Activated T-helper 1 cell treated with anti-CD3 and anti-CD28 coated beads, Interleukin-12 subunit alpha, Interleukin-12 subunit beta, Interleukin-2, Interleukin-4 antibody, amounts not matched to agents 30 ng/mL and 10 ng/mL and 1 ng/mL, durations not matched to agents 14 hours and 24 hours and 36 hours (primary cell): ENCODE measurements at places on chromosomes 12 and 14.

DNA sequence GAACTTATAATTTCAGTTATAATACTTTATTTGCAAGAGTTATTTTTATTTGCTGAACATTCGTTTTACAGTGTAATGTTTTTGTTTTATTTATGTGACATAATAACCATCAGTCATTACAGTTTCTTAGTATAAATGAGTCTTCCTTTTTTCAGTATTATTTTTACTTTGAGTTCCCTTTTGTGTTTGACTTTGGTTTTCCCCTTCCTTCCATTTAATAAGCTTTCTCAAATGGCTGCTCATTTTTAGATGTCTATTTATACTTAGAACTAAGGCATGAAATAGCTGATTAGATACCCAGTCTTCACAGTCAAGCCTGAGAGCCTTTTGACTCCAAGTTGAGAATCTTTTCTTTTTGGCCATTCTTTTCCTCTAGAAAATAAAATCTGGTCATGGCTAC lies 404.5 kb downstream of the LRFN5 start:
- DNase-seq = no peak

- no peak for DNase-seq
Measured at GRCh38 chr12:12466157-12466556, 96.5 kb downstream of the DUSP16 start.

GRCh38 chr12:69412655-69413054 lies 53.1 kb downstream of the YEATS4 start:
- no peak for DNase-seq

- DNase-seq = no peak
Measured at GRCh38 chr12:11855983-11856374, 206.5 kb downstream of the ETV6 start.

DNA sequence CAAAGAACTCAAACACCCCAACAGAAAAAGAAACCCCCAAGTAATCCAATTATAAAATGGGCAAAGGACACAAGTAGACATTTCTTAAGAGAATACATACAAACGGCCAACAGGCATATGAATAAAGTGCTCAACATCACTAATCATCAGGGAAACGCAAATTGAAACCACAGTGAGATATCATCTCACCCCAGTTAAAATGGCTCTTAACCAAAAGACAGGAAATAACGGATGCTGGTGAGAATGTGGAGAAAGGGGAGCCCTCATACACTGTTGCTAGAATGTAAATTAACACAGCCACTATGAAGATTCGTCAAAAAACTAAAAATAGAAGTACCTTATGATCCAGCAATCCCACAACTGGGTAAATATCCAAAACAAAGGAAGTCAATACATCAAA lies 52.4 kb downstream of the CLMN start:
- no peak for DNase-seq

GRCh38 chr14:73465823-73466532 lies 7.6 kb upstream of the NUMB start:
- no peak for DNase-seq

DNA sequence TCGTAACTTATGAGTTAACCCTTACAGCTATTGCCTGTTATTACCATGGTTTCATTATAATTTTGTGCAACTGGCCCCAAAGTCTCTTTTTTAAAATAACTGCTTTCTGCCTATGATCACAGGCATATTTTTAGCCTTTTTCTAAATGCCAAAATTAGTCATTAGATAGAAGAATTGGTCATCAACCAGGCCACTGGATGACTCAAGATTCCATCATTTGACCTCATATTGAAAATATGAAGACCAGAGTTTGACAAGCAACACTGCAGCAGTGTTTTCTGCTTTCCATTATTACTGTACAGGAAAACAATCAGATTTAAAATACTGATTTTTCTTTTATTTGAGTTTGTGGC lies 54.7 kb upstream of the OTOGL start:
- DNase-seq = no peak

GRCh38 chr12:58148405-58148804 lies 207.0 kb downstream of the ATP23 start:
- DNase-seq = no peak

- DNase-seq = no peak
Measured at GRCh38 chr14:85308531-85309300, 221.2 kb upstream of the FLRT2 start.

GRCh38 chr14:38184132-38184531 lies 23.6 kb upstream of the SSTR1 start:
- no peak for DNase-seq

DNA sequence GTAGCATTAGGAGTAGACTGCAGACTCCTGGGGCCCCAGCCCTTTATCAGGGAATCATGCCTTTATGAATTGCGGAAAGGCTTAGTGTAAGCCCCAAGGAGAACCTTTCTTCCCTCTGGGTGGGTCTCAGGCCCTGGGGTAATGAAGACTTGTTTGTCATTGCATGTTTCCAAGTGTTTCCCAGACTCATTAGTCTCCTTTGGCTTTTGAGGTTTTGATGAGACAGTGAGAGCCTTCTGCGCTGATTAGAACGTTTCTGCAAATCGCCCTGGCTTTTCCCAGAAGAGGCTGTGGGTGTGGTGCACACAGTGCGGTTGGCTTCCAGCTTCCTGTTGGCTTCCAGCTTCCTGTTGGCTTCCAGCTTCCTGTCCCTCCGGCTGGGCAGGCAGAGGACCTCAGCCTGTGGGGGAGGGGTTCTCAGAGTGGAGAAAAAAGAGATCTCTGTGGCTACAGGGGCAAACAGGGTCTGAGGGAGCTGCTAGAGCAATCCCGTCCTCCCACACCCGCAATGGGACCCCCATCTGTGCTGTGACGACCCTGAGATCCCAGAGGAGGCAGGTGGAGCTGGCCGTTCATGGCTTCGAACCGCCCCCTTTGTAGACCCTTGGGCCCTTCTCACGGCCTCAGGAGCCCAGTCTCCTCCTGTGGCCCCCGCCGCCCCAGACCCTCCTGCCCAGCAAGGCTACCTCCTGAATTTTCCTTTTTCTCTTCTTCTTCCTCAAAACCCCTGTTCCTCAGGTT lies 42.1 kb downstream of the GPR68 start:
- DNase-seq = no peak

DNA sequence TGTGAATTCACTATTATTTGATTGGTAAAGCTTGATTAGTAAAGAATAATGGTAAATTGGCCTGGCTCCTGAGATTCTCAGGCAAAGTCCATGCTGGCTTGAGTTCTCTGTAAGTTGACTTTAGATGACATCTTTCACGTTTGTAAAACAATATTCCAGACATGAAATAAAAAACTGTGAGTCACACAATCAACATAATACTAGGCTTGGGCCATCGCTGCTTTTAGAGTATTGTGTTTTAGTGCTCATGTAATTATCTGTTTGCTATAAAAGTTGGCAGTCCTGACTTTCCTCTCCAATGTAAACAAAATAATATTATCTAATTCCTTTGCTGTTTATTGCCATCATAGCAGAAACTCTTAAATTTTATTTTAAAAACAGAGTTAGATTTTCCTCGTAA lies 3.9 kb upstream of the TBC1D30 start:
- no peak for DNase-seq

GRCh38 chr12:15276088-15276698 lies 46.1 kb upstream of the PTPRO start:
- DNase-seq = no peak

DNA sequence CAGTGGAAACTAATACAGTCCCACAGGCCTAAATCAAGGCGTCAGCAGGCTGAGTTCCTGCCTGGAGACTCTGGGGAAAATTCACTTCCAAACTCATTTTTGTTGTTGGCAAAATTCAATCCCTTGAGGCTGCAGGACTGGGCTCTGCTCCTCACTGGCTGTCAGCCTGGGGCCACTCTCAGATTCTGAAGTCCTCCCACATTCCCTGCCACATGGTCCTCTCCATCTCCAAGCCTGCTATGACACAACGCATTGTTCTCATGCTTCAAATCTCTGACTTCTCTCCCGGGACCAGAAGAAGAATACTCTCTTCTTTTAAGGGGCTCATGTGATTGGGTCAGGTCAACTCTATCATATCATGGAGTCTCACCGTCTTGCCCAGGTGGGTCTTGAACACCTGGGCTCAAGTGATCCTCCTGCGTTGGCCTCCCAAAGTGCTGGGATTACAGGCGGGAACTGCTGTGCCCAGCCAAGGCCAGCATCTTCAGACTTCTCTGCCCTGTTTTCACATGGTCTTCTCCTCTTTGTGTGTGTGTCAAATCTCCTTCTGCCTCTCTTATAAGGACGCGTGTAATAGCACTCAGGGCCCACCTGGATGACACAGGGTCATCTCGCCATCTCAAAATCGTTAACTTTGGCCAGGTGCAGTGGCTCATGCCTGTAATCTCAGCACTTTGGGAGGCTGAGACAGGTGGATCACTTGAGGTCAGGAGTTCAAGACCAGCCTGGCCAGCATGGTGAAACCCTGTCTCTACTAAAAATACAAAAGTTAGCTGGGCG lies 9.7 kb downstream of the P2RX7 start:
- DNase-seq = no peak

GRCh38 chr12:76375470-76375869 lies 27.3 kb upstream of the BBS10 start:
- DNase-seq = no peak

- DNase-seq = no peak
Measured at GRCh38 chr14:73613419-73613963, 1.2 kb downstream of the ACOT6 start.

DNA sequence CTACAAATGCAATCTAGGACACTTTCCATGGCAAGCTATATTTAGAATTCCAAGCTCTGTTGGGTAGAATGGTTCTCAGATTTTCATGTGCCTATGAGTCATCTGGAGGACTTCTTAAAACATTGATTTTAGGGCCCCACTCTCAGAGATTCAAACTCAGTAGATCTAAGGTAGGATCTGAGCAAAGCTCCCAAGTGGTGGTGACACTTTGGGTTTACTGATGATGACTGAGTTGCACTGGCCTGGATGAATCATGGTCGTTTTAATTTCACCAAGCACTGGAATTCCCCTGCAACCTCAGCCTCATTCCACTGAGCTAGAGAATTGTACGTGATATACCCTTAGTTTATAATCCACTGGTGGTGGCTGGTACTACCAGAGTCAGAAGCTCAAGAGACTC lies 86.5 kb downstream of the PPM1H start:
- DNase-seq = no peak

DNA sequence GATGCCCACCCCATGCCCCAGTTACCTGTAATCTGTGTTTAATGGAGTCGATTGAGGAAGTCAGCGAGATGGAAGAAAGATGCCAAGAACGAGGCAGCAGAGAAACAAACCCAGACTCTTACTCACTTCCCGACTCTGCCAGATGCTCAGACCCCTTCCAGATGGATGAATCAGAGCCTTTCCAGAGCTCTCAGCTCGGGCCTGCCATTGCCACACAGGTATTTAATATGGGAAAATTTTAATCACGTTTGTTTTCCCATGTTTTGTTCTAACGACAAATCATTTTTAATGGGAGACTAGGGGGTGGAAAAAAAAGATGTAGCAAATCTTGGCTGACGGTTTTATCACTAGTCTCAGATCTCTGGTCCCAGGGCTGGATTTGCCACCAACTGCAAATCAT lies 72.5 kb upstream of the SRRM4 start:
- DNase-seq = no peak

GRCh38 chr12:78787576-78787975 lies 77.0 kb upstream of the SYT1 start:
- no peak for DNase-seq

DNA sequence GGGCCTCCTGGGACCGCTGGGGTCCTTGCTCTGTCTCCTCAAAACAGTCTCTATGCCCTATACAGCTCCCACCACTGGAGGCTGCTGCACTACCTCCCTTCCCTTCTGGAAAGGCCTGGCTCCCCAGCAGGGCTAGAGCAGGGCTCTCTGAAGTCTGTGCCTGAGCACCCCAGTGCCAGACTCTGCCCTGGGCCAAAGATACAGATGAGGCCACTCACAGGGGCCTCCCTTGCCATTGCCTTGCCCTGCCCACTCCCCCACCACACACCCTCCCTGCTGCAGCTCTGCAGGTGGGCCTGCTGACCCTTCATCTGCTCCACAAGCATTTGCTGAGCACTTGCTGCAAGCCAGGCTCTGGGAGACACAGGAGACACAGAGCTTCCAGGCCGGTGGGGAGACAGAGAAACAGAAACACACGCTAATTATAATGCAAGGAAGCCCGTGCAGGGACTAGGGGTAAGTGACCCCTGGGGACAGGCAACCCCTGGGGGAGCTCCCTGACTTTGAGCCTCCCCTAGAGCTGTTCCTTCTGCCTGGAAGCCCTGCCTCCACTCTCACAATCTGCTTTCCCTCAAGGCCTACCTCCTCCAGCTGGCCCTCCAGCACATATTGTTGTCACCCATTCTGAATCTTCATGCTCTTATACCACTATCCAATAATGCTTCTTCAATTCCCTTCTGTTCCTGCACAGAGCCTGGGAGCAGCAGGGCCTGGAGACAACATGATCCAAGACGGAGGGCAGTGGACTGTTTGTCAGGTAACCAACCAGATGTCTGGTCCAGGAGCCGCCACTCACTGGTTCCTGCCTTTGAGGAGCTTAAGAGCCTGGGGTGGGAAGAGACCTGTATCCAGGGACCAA lies 32.6 kb upstream of the PNMA1 start:
- DNase-seq = no peak

- DNase-seq = no peak
Measured at GRCh38 chr12:4160314-4161040, 113.1 kb upstream of the CCND2 start.

GRCh38 chr12:9049520-9050133 lies 60.3 kb downstream of the KLRG1 start:
- DNase-seq = no peak
